ENCODE measurements at places on chromosomes 12 and 14. TPM values are rescaled to one million over a fixed set of nuclear protein-coding genes. Genes with fewer than 3 reads are reported as not detected.

DEPDC4 gene
- polyA plus RNA-seq = 0.86 TPM

LUM gene
- not detected for polyA plus RNA-seq

DBX2 gene
- polyA plus RNA-seq = not detected

UNC79 gene
- not detected for polyA plus RNA-seq

OR11G2 gene
- not detected for polyA plus RNA-seq

RFLNA gene
- polyA plus RNA-seq = not detected

HOXC9 gene
- polyA plus RNA-seq = not detected

TCL1A gene
- polyA plus RNA-seq = 4.9 TPM

TMEM233 gene
- polyA plus RNA-seq = not detected

SRRM4 gene
- polyA plus RNA-seq = not detected

All from IgD-negative memory B cell (primary cell).